ENCODE measurements at places on chromosomes 1 and 21.

GRCh38 chr1:226061841-226062557, 517 bp upstream of the H3-3A start:
- peak; percentile 77 for DNase-seq

GRCh38 chr1:54794451-54795355, 6.4 kb downstream of the TTC22 start:
- no peak for DNase-seq

DNA sequence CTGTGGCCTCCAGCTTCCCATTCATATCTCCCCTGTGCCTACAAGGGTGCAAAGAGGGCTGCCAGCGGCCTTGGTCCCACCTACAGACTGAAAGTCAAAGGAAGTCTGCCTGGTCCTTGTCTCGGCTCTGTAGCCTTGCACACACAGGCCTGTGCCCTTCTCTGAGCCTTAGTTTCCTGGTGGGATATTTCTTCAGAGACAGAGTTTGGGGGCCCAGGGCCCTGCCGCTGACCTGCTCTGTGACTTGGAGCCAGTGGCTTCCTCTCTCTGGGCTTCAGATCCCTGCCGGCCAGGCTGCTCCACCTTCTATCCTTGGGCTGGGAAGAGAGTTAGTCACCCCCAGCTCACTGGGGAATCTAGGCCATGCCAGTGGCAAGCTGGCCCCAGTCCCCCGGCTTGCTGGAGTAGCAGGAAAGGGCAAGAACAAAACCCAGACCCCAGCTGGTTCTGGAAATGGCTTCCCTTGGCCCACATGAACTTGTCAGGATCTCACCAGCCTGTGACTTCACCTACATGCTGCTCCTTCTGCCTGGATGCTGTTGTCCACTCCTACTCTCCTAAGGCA, 1.0 kb upstream of the TMEM61 start:
- no peak for DNase-seq

DNA sequence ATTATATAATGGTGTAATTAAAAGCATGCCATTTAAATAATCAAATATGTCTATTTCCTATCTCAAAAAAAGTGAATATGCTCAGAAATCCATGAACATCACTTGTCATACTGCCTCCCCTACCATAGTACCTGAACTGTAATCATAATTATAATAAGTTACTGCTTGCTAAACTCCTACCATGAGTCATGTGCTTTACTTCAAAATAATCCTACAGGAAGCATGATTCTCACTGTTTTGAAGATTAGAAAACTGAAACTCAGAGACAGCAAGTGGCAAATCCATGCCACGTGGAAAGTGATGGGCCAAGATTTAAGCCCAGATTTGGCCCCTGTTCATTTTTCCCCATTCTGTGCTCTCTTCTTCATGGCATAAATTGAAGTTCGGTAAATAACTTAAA, 5.2 kb downstream of the LRRC7 start:
- no peak for DNase-seq

- peak; percentile 62 for DNase-seq
Measured at GRCh38 chr1:66266756-66267155, 267.2 kb upstream of the SGIP1 start.

- DNase-seq, result no peak
Measured at GRCh38 chr1:5962265-5963105, 29.7 kb downstream of the NPHP4 start.

- DNase-seq, result peak; percentile 0
Measured at GRCh38 chr1:106022312-106022902, 1034.1 kb upstream of the PRMT6 start.

DNA sequence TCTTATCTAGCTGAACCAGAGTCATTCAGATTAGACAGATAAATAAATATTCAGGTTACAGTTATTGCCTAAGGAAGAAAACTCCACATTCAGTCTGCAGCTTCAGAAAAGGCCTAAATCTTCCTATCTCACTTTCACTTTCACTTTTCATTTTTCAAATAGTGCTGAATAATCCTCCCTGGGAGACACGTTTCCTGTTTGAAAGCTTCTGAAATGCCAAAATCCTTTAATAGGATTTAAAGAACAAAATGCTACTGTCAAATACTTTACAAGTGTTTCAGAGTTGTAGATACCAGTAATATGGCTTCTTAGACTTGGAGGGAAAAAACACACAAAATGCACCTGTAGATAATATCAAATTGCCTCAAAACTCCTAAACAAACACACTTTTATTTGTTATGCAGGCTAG, 3.9 kb downstream of the PSMB2 start:
- peak; percentile 37 for DNase-seq

GRCh38 chr1:230925608-230926007, 53.1 kb downstream of the TTC13 start:
- DNase-seq, result no peak

GRCh38 chr1:235417086-235417697, 50.0 kb downstream of the TBCE start:
- peak; percentile 84 for DNase-seq

GRCh38 chr21:38878379-38879179, 72.8 kb downstream of the ETS2 start:
- DNase-seq, result peak; percentile 54

Data from AG10803 (cell line).